ENCODE measurements at places on chromosomes 16 and 17.

GRCh38 chr17:55642741-55643140 lies 79.9 kb downstream of the TMEM100 start:
- no peak for DNase-seq

DNA sequence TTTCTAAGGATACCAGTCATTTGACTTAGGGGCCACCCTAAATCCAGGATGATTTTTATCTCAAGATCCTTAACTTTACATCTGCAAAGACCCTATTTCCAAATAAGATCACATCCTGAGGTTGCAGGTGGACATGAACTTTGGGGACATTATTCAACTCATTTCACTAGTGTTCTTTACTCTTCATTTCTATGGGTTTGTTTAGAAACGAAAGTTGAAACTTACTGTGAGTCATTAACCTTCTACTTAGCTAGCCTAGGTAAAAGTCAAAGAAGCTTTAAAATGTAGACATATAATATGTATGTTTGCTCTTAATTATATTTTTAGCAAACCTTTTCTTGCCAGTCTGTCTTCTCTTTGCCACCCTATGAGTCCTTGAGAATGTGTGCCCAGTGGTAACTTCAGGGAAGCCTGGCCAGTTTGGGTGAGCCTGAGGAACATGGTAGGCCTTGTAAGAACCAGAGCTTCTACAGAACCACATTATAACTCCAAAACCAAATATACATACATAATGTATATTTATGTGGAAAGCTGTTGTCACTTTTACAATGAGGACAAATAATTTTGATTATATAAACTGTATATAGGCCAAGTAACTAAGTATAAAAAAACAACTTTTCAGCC lies 38.4 kb downstream of the BPTF start:
- no peak for DNase-seq

DNA sequence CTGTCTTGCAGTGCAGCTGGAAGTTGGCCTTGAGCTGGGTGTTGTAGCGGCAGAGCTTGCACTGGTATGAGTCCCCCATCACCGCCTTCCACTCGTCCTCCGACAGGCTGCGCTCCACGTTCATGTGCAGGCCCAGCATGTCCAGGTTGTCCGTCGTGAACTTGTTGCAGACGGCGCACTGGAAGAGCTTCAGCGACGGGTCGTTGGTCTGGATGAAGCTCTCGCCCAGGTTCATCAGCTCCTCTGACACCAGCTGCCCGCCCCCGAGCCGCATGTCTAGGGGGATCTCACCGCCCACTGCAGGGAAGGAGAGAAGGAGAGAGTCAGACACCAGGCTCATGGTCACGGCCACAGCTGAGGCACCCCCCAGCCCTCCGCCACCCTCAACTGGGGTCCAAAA lies 97.3 kb downstream of the ZFHX3 start:
- no peak for DNase-seq

DNA sequence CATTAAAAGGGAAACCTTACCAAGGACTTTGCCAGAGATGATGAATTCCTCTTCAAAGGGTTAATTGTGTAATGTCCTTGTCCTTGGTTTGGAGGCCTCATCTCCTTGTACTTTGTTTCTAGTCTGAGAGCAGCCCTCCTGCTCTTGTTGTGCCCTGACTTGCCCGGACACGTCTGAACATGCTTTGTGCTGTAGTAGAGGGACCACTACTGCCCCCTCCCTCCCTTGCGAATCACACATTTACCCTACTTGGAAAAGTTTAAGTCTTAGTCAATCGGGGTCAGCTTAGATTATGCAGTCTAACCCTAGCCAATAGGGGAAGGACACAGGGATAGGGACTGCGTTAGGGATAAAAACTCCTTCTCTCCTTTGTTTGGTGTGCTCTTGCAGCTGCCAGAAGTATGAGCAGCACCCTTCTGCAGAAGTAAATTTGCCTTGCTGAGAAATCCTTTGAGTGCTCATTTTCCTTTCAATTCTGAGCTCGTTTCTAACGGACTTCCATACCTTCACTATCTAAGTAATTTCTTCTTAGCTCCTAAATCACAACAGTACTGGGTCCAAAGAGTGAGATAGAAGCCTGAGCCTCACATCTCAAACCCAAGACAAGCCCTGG lies 26.4 kb upstream of the CLEC3A start:
- no peak for DNase-seq

DNA sequence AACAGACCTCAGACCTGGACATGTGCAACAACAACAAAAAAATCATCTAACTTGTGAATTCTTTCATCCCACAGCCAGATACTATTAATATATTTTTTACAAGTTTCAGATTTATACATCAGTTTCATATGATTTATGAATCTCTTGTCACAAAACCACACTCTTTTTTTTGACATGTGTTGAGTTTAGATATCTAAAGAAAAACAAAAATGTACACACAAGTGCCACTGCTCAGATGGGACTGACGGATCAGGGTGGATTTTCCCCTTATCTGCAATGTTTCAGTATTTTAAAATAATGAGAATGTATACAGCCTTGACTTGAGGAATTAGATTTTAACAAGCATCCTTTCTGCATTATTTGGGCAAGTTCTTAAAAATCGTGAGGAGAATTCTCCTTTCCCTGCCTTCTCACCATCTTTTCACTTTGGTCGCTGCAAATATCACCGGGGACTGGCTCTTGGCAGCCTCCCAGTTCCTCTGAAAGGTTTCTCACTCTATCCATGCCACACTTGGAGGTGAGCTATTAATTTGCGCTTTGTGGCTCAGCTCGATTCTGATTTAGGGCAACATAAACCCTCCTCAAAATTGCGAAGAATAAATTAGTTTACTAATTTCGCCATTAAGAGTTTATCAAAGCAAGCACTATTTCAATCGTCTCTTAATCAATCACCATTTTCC lies 225.7 kb downstream of the XYLT1 start:
- no peak for DNase-seq

DNA sequence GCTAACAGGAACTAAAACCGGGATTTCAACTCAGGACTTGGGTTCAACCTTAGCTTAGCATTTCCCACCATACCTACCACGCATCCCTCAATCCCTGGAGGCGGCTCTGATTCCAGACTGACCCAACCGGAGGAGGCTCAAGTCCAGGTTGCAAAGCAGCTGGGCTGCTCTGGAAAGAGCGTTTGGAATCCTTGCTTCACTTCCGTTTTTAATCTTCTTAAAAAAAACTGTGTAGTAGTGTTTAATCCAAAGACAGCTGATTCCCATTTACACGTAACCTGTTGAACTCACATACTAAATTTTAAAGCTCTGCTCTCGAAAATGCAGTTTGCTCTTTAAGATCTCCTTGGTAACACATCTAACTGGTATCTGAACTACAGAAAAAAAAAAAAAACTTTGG lies 50.0 kb downstream of the NXN start:
- no peak for DNase-seq

DNA sequence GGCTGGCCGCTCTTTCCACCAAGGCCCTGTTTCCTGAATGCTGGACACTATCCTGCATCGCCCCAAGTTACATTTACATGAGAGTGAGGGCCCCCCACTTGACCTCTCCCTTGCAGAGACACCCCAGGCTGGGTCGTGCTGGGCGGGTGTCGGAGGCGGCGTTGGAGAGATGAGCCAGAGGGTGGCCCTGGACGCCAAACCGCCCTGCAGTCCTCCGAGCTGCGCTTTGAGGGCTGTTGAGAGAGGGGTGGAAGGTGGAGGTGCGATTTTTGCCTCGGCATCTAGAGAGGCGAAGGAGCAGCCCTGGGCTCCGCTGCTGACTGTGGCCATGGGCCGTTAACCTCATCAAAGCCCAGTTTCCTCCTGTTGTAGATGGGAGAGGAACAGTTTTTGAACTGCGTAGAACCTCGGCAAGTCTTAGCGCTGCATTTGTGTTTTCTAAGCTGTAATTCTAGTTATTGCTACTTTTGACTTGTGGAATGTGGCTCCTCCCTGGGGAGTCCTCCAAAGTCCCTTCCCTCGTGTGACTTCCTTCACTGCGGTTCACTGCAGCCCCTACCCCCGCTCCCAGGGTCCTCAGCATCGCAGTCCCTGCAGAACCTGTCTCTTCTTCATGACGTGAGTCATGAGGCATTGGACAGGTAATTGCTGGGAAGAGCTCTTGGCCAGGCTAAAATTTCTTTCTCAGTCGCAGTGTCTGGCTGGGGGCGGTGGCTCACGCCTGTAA lies 986 bp upstream of the ELOB start:
- no peak for DNase-seq

- no peak for DNase-seq
Observed at GRCh38 chr17:20306924-20307323, 160.4 kb downstream of the LGALS9B start.

DNA sequence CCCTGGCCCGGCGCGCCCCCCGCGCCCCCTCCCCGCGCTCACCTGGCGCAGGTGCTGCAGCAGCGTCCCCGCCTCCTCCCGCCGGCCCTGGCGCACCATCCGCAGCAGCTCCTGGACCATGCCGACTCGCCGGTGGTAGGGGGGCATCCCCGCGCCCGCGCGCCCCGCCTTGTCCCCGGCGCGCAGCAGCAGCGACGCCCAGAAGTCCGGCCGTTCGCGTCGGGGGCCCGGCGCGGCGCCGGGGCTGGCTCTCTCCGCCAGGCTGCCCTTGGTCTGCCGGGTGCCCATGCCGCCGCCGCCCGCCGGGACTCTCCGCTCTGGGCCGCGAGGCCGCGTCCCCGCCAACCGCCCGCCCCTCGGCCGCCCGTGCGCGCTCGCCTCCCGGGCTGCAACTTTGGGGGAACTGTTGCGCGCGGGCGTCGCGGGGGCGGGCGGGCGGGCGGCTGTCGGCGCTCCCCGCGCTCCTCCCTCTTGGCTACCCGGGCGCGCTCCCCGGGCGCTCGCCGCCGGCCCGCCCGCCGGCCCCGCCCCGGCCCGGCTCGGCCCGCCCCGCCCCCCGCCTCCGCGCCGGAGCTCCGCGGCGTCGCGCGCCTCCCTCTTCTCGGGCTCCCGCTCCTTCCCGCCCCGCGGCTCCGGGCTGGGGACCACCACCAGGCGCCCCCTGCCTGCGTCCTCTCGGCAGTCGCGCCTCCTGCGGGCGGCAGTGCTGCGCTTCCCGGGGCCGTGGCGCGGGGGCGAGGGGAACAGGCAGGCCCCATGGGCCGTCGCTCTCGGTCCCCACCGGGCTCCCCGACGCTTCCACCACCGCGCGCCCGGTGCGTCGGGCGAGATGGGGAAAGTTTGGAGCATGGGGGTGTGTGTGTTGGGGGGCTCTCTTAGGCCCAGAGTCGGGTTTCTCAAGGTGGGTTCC lies at the start of gene LRRC75A:
Gene LRRC75A, minus strand, starts transcription at position 491 of the 910 bp plus-strand sequence. Its CDS starts 203 bp downstream, at position 288.
- peak; percentile 14 for DNase-seq

DNA sequence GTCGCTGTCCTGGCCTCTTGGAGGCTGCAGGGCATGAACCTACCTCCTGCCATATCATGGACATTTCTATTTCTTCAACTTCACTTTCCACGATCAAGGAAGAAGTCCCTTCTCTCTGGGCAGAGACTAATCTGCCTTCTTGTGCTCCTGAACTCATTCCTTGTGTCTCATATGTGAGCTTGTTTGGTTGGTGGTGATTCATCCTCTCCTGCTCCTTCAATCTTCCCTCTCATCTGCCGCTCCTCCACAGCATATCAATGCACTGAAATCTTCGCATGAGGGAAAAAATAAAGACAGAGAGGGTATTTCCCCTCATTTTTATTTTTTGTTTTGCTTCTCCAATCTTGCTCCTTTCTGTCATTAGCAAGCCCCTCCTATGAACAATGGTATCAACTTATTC lies 571.7 kb upstream of the GOT2 start:
- no peak for DNase-seq

- no peak for DNase-seq
Observed at GRCh38 chr17:77312061-77312701, 171.4 kb downstream of the SEC14L1 start.

GRCh38 chr17:40345161-40345993 lies 19.2 kb downstream of the GJD3 start:
- DNase-seq: no peak

- no peak for DNase-seq
Observed at GRCh38 chr17:17846645-17847044, 9.9 kb upstream of the SREBF1 start.

- DNase-seq: no peak
Observed at GRCh38 chr16:55711959-55712876, 56.4 kb downstream of the SLC6A2 start.

Measured in stimulated activated CD8-positive, alpha-beta memory T cell treated with anti-CD3 and anti-CD28 coated beads, Interleukin-15, amount 100 ng/mL, for 4 hours (primary cell).